ENCODE measurements at places on chromosomes 12 and 14.

DNA sequence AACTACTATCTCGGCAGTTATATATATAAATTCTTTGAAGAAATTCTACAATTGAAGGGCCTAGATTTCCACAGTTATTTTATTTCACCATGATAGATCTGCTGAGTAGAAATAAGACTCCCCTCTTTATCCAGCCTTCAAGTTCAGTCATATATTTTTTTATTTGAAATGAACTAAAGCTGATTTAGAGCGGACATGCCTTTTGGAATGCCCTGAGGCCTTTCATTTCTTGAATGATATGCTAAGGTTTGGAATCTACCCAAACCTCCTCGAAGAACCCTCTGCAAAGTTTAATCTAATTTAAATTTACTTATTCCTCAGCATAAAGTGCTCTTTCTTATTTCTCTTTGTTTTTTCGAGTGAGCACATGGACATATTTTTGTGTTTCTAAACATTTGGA, 15.1 kb downstream of the SIX1 start:
- DNase-seq = no peak

- DNase-seq = no peak
Measured at GRCh38 chr12:99611599-99611998, 36.0 kb upstream of the GARIN6 start.

DNA sequence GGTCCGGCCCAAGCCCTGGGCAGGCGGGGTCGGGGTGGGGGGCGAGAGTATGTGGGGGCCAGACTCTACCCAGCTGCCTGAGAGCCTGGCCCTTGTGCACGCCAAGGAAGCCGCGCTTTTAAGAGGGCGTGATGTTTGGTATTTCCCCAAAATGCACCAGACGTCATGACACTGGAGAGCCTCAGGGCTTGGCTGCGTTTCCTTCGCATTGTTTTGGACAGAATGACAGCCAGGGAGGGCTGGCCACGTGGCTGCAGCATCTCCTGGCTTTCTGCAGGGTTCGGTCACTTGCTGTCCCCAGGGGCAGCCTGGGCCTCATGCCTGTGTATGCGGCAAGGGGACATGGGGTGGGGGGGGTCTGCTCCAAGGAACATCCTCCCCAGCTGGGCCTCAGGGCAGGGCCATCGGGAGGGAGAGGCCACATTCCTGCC, 16.1 kb upstream of the NUDT14 start:
- no peak for DNase-seq

GRCh38 chr14:75417674-75418073, 10.1 kb upstream of the JDP2 start:
- no peak for DNase-seq

DNA sequence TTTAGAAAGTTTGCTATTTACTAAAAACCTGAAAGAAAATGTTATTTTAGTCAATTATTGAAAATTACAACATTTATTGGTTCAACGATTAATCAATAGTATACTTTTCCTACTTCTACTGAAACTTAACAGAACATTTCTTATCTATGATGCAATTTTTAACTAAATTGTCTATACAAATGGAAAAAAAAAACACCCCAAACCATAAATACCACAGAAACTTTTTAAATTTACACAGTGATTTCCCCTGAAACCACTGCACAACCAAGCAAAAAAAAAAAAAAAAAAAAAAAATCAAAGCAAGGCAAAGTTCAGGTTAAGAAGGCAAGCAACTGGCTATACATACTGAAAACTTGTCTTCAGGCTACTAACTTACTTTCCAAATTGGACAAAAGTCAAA, 71.9 kb upstream of the POC1B start:
- DNase-seq = no peak

DNA sequence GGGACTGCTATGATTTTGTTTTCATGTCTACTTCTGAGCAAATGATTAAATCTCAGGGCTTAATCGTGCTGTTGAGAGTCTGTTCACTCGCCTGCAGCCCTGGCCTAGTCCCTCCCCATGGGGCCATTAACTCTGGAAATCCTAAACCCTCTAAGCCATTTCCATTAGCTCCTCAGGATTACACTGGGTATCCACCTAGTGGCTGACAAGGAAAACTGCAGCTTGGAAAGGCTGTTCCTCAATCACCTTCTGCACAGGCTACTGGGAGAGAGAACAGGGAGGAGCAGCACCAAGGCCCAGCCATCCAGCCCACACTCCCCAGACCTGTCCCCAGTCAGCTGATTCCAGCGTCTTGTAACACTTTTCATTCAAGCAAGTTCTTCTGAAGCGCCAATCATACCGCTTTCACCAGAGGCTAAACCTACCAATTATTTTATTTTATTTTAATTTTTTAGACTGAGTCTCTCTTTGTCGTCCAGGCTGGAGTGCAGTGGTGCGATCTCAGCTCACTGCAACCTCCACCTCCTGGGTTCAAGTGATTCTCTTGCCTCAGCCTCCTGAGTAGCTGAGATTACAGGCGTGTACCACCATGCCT, 48.7 kb downstream of the NEUROD4 start:
- no peak for DNase-seq

DNA sequence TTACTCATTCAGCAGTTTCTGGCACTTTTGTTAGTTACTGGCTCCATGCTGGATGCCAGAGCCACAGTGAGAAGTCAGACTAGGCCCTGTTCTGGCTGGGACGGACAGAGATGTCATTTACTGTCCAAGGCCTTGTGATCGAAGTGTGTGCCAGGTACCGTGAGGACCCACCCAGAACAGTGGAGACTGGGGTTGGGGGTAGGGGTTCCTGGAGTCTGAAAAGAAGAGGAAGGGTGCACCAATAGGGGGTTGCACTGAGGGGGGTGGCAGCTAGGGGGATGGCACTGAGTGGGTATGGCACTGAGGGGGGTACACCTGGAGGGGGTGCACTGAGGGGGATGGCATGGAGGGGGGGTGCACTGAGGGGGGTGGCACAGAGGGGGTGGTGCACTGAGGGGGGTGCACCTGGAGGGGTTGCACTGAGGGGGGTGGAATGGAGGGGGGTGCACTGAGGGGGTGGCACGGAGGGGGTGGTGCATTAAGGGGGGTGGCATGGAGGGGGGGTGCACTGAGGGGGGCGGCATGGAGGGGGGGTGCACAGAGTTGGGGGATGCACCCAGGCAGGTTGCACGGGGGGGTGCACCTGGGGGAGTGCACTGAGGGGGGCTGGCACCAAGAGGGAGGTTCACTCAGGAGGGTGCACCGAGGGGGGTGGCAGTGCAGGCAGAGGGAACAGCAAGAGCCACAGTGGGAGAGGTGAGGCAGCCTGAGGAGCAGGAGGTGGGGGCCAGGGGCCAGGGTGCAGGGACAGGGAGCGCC, 10.6 kb upstream of the CYP46A1 start:
- no peak for DNase-seq

DNA sequence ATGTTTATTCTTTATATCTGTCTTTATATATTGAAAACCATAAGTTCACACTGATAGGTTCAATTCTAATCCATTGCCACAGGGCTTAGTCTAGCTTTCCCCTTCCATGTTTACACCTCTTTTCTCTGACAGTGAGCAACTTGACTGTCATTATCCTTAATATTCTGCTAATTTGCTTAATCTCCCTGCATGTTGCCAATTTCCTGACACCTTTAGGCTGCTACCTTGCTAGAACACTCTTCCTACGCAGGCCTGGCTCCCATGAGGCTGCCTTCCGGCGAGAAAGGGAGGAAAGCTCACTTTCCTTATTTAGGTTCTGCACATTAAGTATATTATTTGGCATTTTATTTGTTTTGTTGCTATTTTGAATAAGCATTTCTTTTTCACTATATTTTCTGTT, 12.8 kb upstream of the FRS2 start:
- no peak for DNase-seq

DNA sequence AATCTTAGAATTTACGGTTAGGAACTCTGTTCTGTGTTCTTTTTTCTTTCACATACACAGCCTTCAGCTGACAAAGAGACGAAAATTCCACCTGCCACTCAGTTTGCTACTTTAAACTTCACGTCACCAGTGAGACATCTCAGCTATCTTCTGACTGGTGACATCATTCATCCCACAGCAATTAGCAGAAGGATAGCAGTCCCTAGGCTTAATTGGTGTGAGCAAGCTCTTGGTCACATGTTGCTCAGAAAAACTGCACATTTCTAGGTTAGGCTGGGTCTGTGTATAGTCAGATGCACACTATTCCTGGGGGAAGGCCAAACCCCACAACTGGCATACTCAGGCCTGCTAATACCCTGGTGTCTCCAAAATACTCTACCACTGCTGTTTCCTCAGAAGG, 23.9 kb downstream of the SLC7A7 start:
- DNase-seq = no peak

GRCh38 chr14:97757491-97757890, 960.3 kb downstream of the VRK1 start:
- no peak for DNase-seq

- DNase-seq = no peak
Measured at GRCh38 chr12:12788131-12788530, 2.7 kb downstream of the APOLD1 start.

DNA sequence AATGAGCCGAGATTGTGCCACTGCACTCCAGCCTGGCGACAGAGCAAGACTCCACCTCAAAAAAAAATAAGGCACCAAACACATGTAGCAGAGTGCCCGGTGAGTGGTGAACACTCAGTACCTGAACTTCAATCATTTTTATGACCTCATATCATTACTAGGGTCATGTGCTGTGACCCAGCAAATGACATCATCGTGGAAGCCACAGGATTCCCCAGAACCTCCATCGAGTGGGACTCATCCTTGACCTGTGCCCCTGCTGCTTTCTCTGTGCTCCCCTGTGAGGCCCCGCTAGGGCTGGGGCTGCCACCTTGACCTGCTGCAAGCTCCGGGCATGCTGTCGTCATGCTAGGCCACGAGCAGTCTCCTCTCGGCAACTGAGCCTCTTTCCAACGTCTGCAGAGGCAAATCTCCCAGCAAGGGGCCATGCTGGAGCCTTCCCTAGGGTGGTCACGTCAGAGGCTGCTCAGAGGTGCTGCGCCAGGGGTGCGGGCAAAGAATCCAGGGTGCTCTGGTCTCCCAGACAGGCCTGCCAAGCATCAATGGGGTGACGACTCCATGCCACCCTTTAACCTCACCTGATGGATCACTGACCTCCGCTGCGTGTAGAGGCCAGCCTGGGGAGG, 18.5 kb downstream of the GLTP start:
- no peak for DNase-seq

GRCh38 chr14:63867933-63868921, 15.4 kb downstream of the SYNE2 start:
- no peak for DNase-seq

DNA sequence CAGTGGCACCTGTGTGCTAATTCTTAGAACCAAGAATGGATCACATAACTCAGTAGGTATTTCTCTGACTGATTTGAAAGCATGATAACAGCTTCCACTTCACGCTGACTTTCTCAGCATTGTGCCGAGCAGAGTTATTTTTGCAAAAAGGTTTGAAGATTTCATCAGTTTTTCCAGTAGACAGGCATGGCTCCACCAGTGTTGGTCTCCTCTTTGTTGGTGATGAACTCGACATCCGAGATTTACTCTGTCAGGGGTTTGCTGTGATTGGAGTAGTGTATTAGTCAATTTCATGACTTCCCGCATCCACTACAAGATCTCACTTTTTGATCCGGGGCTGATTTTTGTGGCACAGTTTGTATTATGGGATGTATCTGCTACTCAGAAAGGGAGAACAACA, 85.3 kb downstream of the PRKCH start:
- DNase-seq = no peak

DNA sequence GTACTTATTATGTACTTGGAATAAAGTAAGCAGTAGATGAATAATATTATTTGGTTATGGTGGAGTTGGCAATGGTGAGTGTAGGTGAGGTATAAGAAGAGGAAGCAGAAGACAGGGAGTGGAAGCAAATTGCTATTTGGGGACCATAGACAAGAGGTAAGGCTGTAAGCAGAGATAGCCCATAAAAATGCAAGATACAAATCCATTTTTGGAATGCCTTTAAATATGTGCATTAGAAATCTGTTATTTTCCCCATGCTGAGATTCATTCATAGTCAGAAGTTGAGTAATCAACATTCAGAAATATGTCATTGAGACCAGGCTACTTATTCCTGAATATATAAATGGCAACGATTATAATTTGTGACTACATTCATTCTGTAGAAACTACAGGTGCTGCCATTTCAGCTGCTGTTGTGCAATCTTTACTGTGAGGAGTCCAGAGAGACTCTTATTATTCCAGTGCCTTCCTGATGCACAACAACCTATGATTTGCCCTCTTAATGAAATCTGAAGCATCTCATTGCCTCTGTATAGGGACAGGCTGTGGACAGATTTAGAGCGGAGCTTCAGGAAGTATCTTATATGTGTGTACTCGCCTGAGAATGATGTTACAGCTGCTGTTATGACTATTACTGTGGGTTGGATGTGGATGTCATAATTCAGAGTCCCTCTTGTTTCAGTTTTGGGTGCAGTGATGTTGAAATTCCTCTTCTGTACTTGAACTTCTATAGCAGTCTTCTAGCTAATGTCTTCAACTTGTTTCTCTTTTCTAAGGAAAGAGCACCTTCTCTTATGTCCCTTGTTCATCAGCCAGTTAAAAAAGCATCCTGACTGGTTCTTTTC, 173.8 kb downstream of the NAV3 start:
- DNase-seq = no peak

DNA sequence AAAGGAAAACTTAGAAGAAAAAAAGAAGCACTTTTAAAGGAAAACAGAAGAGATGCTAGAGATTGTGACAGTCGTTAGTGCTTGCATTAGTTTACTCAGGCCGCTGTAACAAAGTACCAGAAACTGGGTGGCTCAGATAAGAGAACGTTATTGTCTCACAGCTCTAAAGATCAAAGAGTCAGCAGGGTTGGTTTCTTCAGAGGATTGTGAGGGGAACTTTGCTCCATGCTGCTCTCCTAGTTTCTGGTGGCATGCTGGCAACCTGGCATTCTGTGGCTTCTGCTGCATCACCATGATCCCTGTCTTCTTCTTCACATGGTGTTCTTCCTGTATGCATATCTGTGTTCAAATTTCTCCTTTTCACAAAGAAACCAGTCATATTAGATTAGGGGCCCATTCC, 119.4 kb upstream of the PLEKHA5 start:
- no peak for DNase-seq

- DNase-seq = no peak
Measured at GRCh38 chr12:88307961-88308360, 165.9 kb downstream of the TMTC3 start.

GRCh38 chr12:45988264-45988663, 2.1 kb downstream of the SCAF11 start:
- DNase-seq = no peak

DNA sequence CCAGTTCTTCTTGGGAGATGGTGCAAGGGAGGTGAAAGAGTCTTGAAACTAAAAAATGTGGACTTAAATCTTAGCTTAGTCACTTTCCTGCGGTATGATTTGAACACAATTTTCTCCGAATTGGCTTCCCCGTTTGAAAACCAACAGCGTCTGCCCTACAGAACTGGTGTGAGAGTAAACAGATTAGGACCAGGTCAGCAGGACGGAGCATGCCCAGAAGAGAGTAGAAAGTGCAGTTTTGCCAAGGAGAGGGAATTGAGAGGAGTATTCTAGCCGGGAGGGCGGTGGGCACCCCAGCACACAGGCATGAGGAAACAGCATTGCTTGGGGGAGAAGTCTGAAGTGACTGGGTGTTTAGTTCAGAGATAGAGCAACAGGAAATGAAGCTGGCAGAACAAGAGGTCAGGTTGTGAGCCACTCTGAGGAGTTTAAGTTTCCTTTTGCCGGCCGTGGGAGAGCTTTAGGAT, 927.1 kb downstream of the VRK1 start:
- no peak for DNase-seq

- no peak for DNase-seq
Measured at GRCh38 chr14:96204151-96205058, at the start of gene BDKRB2. Gene BDKRB2, plus strand, starts transcription at chr14:96204839. Its CDS starts 32,269 bp downstream, at chr14:96237108.
